AG04450 (cell line): ENCODE measurements at places on chromosomes 6 and 20.

- DNase-seq = no peak
Observed at GRCh38 chr20:3847429-3847940, 851 bp downstream of the MAVS start.

DNA sequence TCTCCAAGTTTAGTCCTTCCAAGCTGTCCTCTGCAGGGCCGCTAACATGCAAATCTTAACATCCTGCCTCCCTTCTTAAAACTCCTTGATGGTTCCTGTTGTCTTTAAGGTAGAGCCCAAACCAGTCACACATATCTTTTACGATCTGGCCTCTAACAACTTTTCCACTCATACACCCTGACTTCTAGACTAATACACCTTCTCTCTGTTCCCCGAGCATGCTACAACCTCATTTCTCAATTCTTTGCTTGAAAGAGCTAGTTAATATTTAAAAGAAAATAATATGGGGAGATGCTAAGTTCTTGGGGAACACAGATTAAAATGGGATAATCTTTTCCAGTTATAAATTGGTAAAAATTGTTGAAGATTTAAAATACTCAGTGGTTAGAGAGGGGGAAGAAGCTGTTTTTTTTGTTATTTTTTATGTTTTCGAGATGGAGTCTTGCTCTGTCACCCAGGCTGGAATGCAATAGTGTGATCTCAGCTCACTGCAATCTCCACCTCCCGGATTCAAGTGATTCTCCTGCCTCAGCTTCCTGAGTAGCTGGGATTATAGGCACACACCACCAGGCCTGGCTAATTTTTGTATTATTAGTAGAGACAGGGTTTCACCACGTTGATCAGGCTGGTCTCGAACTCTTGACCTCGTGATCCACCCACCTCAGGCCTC is 250.7 kb downstream of the MAFB start:
- no peak for DNase-seq

- peak; percentile 26 for DNase-seq
Observed at GRCh38 chr6:127582777-127583462, 5.9 kb downstream of the C6orf58 start.

GRCh38 chr6:25553502-25553901 is 98.5 kb upstream of the SCGN start:
- no peak for DNase-seq

GRCh38 chr6:104431096-104431495 is 428.6 kb downstream of the HACE1 start:
- DNase-seq = no peak

GRCh38 chr20:16351415-16351814 is 221.8 kb downstream of the KIF16B start:
- no peak for DNase-seq

- DNase-seq = no peak
Observed at GRCh38 chr20:62856931-62857619, 4.5 kb downstream of the TCFL5 start.

DNA sequence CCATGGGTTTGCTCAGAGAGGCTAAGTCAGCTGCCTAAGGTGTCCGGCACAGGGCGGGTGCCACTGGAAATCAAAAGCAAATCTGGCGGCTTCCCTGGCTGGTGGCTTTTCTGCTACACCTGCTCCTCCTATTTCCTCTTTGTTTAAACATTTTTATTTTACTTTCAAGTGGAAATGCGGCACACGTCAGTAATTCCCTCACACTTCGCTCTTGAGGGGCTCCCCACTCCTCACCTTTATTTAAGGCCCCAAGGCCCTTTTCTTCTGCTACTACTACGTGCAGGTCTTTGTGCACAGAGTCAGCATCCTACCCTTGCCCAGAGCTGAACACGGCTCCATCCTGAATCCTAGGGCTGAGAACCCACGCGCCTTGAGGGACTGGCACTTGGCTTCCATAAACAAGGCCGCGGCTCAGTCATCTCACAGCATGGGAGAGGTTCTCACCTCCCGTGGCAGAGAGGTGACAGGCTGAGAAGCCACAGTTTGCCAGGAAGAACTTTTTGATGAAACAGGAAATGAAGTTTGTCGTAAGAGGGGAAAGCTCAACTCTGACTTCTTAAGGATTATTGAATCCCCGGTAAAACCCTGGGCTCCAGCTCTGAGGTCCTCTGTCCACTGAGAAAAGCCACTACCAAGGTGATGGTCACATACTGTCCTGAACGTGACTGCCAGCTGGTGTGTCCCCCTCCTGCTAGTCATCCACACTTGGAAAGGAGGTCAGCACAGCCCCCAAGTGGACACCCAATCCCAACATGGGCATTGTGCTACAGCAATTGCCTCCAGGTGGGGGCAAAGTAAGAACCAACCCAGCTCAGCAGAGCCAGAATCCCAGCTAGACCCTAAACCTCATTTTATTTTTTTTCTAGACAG is 48.0 kb downstream of the NFATC2 start:
- no peak for DNase-seq

GRCh38 chr6:11852061-11852651 is 73.6 kb upstream of the ADTRP start:
- DNase-seq = no peak

- DNase-seq = no peak
Observed at GRCh38 chr6:72955666-72956065, 269.6 kb downstream of the KHDC1L start.

DNA sequence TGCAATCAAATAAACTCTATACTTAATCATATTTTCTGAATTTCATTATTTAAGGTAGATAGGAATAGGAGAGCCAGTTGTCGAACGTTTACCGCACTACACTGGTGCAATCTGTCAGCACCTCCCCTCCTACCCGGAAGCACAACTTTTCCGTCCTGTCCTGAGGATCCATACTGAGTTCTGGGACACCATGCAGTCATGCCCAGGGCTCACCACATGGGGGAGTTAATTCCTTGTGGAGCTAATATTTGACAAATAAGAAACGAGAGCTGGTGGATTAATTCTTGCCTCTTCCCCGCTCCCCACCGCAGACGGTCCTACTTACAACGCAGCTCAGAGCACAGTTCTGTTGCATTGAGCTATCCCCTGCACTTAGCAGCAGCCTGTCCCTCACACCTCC is 107.7 kb upstream of the RALGAPA2 start:
- DNase-seq = no peak

GRCh38 chr6:170294813-170295509 is 4.1 kb upstream of the DLL1 start:
- DNase-seq = no peak

GRCh38 chr20:59378396-59378795 is 78.0 kb downstream of the EDN3 start:
- no peak for DNase-seq

DNA sequence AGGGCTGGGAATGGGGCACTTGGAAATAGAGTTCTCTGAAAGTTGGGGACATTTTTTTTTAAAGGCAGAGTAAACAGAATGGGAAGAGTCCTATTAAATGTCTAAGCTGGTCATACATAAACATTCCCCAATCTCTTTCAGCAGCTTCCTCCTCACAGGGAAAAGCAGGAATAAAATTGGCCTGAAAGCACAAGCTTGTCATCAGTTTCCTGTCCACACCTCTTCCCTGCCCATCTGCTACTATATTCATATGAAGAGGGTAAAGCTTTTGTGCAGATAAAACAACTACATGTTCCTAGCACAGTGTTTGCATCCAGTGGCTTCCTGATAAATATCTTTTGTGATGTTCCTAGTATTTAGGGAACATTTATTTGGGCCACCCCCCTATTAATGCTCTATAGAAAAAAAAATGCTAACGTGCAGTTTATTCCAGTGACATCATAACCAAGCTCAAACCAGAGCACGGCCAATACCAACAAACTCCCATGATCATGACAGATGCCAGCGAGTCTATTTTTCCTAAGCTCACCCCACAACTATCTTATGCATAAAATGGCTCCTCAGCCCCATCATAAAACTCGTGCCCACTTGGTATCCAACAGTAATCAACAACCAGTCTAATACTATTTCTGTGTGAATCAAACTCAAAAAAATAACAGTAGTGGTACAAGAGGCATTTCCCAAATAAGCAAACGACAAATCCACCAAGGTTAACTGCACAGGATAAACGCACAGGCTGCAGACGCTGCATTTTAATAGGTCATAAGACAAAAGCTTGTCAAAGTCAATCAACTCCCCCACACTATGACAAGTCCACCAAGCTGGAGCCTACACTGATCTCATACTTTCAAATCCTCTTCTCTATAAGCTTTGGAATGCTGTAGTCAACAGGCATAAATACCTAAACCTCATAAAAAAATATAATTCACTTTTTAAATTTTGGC is 95.3 kb downstream of the EPB41L2 start:
- no peak for DNase-seq

- DNase-seq = peak; percentile 11
Observed at GRCh38 chr6:16849280-16849987, 88.2 kb upstream of the ATXN1 start.
